ENCODE measurements at places on chromosomes 1 and 21. TPM values are rescaled to one million over a fixed set of nuclear protein-coding genes. Genes with fewer than 3 reads are reported as not detected.

GRCh38 chr1:204446413-204447111 lies 34.9 kb upstream of the PPP1R15B start:
- DNase-seq = peak; percentile 81

DNA sequence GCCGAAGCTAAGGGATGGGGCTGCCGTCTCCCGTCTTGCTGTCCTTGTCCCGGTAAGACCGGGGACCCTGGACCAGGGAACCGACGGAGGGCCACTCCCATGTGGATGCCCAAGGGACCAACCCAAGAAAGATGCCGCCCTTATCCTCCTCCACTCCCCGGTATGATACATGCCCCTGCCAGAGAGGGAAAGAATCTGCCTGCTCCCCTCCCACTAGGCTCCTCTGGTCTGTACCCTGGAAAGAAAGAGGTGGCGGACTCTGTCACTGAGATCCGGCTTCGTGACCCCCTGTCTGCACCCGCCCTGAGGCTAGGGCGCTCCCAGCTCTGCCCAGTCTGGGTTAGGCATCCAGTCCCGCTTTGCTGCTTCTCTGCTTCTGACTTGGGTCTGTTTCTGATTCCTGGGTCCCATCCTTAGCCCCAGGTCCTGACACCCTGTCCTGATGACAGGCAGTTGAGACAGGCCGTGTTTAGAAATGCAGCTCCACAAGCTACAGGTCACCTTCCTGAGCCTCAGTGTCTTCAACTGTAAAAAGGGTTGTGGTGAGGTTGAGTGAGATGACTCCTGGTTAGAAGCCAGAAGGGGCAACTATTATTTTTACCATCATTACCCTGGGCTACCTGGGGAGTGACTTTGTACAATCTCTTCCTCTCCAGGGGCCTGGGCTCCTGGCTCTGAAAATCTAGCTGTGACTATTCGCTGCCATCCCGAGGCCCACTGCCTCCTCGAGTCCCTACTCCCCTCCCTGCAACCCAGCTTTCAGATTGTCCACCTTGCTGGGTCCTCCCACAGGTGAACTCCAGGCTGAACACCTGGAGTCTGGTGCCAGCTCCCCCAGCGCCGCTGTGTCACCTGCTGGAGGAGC lies 3.7 kb downstream of the MATN1 start:
- DNase-seq = no peak

DNA sequence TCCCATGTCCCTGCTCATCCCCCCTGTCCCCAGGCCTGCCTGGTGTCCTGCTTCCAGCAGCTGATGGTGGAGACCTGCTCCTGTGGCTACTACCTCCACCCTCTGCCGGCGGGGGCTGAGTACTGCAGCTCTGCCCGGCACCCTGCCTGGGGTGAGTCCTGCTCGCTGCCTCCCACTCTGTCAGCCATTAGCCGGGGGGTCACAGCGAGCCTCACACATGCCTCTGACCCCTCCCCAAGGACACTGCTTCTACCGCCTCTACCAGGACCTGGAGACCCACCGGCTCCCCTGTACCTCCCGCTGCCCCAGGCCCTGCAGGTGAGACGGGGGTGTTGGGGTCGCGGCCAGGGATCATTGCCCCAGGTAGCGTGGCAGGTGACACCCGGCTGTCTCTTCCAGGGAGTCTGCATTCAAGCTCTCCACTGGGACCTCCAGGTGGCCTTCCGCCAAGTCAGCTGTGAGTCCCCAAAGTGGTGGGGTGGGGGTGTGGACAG lies 10.0 kb downstream of the SCNN1D start:
- no peak for DNase-seq

DNA sequence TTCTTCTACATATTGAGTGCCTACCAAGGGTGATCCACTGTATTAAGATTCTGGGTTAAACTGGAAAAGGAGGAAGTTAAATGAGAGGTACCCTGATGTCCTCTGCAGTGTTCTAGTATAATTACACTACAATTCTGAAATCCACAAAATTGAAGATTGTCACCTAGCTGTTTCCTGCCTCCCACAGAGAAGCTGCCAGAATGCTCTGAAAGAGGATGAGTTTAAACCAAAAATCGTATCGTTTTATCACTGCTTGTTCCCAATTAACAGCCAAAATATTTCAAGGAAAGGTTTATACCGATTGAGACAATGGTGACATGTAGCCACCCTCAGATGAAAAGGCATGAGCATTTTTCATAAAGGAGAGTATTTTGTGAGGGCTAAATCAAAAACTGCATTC lies 28.0 kb downstream of the TIAM1 start:
- no peak for DNase-seq

DNA sequence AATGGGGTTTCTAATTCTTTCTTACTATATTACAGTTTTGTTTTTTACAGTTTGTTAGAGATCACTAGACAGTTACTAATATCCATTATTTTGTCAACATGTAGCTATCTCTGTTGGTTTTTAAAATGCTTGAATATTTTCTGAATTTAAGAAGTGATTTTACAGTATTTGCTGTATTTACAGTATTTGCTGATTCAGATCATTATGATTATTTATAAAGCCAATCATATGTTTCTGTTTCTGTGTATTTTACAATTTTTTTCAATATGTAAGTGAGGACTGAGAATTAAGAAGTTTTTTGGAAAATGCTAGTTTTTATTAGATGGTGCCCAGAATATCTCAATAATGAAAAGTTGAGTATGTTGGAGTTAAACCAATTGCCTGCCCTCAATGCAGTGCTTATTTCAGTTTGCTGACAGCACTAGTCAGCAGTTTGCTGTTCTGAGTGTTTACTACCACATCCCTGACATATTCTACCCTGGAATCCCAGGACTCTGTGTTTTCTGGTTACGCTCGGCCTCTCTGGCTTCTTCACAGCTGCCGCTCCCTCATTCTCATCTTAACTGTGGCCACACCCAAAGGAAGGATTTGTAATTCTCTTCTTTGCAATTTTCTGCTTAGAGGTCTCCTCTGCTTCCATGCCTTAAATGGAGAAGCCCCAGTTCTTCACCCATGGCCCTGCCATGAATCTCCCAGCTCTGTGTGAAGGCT lies 68.0 kb upstream of the BACH1 start:
- DNase-seq = no peak

GRCh38 chr1:231866392-231867331 lies 240.1 kb downstream of the DISC1 start:
- peak; percentile 38 for DNase-seq

DNA sequence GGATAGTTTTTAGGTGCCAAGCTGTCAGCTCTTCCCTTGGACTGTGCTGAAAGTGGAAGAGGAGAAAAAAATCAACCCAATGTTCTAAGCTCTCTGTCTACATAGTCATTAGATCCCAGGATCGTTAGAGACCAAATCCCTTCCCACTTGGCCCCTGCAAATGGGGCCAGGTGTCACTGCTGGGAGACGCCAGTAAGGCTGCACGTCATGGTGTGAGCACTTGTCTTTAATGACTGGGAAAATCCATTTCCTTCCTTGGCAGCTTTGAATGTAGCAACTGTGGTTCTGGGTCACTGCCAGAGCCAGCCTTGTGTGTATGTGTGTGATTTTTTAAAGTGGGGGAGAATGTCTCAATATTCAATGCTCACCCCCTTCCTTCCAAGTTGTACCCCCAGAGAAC lies 59.9 kb downstream of the MAN1C1 start:
- DNase-seq = no peak

- no peak for DNase-seq
These were observed 143.2 kb downstream of the ATP6V1G3 start for GRCh38 chr1:198397208-198397808.

- no peak for DNase-seq
These were observed 139.0 kb downstream of the SDCCAG8 start for GRCh38 chr1:243394601-243395464.

DNA sequence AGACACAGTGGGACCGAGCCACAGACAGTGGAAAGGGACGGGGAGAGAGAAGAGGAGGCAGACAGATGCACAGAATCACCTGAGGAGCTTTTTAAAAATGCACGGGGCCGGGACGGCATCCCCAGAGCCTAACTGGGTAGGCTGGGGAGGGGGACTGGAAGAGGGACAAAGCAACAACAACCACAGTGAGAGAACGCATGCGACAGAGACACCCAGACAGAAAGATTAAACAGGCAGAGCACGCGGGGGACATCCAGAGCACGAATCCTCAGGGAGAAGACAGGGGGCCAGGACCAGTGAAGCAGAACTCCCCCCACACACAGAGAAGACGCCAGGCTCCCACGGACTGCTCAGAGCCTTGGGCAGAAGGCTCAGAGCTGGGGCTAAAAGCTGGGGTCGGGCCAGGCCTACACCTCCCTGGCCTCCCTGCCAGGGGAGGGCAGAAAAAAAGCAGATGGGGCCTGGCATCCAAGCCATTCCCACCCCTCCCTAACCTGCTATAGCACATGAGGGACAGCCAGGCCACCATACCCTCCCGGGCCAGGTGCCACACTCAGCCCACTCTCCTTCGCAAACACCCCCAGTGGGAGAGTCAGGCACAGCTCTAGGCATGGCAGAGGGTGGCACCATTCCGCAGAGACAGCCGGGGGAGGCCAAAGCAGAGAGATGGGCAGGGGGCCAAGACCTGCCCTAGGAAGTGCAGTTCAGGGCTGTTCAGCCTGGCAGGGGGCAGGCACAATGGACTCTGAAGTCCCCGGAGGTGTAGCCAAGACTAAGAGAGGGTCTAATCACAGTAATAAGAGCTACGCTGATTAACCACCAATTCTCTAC lies 29.8 kb upstream of the COL16A1 start:
- no peak for DNase-seq

DNA sequence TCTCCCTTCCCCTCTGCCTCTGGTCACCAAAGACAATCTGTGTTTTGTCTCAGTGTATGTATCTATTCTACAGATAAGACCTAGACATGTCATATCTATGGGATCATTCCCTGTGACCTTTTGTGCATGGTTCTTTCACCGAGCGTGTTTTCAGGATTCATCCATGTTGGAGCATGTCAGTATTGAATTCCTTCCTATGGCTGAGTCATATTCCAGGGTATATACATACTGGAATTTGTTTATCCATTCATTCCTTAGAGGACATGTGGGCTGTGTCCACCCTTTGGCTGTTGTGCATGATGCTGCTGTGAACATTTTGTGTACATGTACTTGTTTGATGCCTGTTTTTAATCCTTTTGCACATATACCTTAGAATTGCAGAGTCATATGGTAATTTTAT lies 69.9 kb downstream of the NFASC start:
- no peak for DNase-seq

DNA sequence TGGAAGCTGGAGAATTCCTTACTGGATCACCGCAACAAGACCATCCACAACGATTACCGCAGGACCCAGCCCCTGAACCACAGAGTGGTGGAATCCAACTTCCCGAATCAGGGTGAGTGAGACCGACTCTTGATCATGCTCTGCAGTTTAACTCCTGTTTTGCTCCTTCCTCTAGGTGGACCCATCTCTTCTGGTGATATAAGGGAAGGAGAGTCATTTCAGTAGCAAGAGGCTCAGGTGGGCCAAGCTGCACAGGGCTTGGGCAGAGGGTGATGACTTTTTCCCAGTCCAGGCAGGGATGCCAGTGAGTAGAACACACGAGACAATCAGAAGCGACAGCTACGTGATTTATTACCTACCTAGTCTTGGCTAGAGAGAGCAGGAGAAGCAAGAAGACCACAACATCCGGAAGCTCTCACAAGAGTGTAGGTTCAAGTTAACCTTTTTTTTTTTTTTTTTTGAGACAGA lies 25.2 kb downstream of the CA6 start:
- DNase-seq = no peak

DNA sequence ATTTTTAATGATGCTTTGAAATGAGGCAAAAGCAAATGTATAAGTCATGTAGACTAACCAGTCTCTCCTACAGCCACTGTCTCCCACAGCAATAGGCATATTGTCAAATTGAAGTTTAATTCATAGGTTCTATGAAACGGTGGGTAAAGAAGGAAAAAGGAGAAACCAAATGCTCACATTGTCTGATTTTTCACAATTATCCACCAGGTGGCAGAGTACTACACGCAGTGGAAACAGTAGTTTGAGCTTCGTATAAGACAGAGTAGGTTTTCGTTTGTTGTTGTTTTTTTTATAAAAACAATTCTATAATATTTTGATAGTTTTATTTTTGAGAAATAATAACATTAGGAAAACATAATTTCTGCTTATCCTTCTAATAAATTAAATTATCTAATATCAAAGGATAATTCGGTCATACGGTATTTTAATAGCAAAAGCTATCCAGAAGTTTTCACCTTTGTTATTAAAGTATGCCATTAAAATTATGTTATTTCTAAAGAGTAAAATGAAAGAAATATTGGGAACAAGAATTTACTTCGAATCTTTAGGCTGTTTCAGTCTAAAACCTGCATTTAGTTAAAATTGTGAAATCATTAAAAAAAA lies 39.1 kb downstream of the TYW3 start:
- peak; percentile 45 for DNase-seq

DNA sequence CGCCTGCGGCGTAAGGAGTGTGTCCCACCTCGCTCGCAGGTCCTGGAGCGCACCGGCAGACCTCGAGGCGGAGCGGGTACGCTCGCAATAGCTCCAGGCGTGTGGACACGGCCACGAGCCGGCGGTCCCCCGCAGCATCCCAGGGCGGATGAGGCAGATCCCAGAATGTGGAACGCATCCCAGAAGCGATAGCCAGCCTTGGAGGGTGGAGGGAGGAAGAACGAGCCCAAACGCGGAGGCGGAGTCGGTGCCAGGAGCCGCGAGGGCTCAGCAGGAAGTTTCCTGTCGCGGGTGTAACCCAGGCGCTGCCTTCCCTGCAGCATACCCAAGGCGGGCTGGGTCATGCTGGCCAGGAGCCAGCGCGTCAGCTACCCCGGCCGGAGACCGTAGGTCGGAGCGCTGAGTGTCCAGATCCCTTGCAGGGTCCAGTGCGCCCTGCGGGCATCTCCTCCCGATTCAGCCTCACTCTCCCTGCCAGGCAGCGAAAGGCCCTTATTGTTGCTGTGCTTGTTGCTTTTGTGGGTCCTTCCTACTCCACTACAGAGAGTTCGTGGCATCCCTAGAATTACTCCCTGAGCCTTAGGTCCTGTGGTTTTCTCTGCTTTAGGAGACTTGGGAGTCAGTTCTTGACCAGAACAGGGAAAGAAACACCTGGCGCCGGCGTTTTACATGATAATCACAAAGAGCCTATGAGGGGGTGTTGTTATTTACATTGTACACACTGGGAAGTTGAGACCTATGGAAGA lies 27.7 kb downstream of the STYXL2 start:
- peak; percentile 58 for DNase-seq

GRCh38 chr21:25062061-25062460 lies 545.2 kb downstream of the MRPL39 start:
- no peak for DNase-seq

ST6GALNAC5 gene
- not detected for polyA plus RNA-seq

VTCN1 gene
- 0.16 TPM for polyA plus RNA-seq

COL8A2 gene
- 0.12 TPM for polyA plus RNA-seq

PLEKHN1 gene
- 3.2 TPM for polyA plus RNA-seq

OTUD7B gene
- 6.9 TPM for polyA plus RNA-seq

KRTAP26-1 gene
- polyA plus RNA-seq = not detected

BEND5 gene
- polyA plus RNA-seq = not detected

THEM4 gene
- polyA plus RNA-seq = 16.6 TPM

THEM5 gene
- polyA plus RNA-seq = not detected

Data from A549 (cell line).